Cerebellar cortex (tissue), 1 donor: ENCODE measurements at places on chromosomes 1 and 21.
A peak's percentile ranks its signal among the peaks of the same experiment; 100 is the strongest.

DNA sequence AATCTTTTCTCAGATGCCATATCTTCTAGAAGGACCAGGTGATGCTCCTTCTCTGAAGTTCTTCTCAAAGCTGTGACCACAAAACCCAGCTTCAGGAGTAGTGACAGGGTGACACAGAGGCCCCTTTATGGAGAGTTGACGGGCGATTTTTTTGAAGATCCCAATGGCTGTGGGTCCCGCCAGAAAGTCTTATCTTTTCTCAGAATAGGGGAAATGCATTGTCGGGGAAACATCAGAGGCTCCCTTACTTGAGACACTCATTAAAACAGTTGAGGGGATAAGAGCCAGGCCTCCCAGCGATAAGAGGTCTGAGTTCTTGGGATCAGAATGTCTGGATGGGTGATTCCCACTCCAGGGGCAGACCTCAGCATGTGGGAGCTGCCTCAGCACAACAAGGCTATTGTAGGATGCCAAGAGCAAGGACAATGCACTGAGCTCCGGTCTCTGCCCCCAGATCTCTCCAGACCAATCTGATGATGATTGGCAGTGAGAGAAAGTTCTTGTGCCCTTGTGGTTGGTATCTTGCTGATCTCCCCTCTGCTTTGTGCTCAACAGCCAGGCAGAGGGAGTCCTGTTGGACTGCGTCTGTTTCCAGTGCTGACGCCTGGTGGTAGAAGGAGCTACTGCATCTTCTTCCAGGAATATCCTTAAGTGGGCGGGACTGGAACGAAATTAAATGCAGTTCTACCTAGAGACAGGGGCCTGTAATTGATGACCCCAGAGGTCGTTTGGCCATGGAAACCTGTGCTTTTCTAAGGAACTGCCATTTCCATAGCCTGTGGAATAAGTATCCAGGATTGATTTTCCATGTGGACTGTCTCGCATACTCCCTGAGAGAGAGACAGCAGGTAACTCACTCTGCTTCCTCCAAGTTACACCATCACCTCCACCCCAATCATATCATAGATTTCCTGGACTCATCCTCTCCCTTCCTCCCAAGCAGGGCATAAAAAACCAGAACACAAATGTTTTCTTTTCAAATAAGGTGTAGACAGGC, 6.8 kb upstream of the ACKR1 start:
- peak; percentile 92 for DNase-seq

DNA sequence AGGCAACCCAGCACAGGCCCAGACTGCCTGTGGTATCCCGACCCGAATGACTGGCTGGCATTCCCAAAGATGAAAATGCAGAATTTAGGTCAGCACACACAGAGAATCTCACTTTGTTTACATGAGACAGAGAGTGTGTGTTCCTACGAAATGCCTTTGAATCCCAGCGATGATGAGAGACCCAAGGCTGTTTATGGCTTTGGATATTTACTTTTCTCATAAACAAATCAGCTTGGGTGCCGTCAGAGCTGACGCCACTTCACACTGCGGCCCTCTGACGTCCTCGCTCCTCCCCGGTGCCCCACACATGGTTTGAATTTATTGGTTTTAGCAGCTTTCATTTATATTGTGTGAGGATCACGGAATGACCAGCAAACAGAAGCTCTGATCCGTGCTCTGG, 18.7 kb downstream of the TRABD2B start:
- no peak for DNase-seq

- no peak for DNase-seq
These were observed 421.6 kb upstream of the PBX1 start for GRCh38 chr1:164137273-164137925.

GRCh38 chr21:39208624-39209333, 25.5 kb upstream of the PSMG1 start:
- no peak for DNase-seq

DNA sequence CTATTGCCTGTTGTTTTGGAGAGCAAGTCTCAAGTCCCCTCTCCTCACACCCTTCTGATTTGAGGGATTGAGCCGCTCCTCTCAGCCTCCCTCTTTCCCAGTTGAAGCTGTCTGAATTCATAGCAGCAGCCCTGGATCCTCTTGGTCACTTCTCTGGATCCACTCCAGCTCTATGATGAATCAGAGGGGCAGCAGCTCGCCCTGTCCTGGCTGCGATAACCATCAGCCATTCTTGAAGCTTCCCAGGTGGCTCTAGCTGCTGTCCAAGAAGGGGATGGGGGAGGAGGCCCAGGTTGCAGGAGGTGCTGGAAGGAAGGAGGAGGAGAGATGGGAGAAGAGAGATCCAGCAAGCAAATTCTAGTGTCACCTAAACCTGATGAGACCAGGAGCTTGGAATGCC, 31.3 kb downstream of the WNT4 start:
- DNase-seq, result no peak

- DNase-seq, result no peak
These were observed 29.0 kb downstream of the NME7 start for GRCh38 chr1:169338617-169339016.

GRCh38 chr21:18228060-18228739, 16.4 kb upstream of the CHODL start:
- no peak for DNase-seq

GRCh38 chr1:210061992-210062391, 124.0 kb downstream of the SYT14 start:
- no peak for DNase-seq

DNA sequence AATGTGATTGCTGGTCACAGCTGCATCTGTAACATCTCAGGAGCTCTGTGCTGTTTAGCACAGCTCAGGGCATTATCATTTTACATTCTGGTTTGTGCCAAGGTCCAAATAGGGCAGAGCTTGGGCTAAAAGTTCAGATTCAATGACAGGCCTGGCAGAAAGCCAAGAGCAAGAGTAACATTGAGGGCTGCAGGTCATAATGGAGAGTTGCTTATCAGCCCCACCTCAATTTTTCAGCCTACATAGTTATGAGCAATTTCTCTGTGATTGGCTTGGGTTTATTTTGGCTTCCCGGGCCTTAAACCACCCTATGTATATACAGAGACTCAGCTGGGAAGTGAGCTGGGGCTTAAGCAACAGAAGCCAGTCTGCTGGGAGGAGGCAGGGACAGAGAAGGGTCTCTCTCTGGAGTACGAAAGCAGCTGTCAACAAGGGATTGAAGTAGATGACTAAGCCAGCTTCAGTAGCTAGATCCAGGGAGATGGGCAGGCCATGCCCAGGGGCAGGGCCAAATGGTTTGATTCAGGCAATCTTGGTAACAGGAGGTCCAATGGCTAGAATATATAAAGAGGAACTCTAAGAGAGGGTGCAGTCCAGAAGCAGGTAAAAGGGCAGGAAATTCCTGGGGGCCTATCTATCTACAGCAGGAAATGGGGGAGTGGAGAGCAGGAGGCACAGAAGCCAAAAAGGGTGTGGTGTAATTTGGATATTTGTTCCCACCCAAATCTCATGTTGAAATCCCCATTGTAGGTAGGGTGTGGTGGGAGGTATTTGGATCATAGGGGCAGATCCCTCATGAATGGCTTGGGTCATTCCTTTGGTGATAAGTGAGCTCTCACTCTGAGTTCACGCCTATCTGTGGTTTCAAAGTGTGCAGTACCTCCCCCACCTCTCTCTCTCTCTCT, 49.0 kb downstream of the BRINP2 start:
- DNase-seq, result no peak

- DNase-seq, result no peak
These were observed 55.5 kb upstream of the RASAL2 start for GRCh38 chr1:178038372-178038771.

DNA sequence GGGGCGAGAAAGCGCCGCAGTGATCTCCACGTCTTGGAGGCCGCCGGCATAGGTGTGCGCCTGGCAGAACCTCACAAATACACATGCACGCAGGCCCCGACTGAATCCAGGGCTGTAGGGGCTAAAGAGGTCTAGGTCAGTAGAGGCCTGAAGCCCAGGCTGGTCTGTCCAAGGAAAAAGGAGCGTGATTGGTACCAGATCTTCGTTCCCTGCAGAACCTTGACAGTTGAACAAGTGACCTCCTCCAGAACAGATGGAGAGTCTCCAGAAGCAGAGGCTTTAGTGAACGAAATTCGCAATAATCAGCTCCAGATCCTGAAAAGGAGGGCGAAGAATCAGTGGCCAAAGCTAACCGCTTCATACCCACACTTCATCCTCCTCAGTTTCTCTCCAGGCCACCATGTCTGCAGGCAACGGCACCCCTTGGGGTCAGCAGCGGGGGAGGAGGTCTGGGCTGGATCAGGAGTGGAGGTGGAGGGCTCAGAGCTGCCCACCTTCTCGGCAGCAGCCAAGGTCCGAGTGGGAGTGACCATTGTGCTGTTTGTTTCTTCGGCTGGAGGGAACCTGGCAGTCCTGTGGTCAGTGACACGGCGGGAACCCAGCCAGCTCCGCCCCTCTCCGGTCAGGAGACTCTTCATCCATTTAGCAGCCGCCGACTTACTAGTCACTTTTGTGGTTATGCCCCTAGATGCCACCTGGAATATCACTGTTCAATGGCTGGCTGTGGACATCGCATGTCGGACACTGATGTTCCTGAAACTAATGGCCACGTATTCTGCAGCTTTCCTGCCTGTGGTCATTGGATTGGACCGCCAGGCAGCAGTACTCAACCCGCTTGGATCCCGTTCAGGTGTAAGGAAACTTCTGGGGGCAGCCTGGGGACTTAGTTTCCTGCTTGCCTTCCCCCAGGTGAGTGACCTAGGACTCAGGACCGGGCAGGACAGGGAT, 749 bp upstream of the PEX11B start:
- peak; percentile 76 for DNase-seq

DNA sequence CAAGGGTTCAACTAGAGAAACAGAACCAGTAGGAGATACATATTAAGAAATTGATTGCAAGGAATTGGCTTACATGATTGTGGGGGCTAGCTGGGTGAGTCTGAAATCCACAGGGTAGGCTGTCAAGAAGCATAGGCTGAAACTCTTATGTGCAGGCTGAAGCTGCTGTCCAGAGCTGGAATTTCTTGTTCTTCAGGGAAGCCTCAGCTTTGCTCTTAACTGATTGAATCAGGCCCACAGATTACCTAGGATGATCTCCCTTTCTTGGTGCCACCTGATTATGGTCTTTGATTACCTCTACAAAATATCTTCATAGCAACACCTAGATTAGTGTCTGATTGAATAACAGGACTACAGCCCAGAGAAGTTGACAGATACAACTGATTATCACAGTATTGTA, 22.5 kb upstream of the FRRS1 start:
- no peak for DNase-seq

DNA sequence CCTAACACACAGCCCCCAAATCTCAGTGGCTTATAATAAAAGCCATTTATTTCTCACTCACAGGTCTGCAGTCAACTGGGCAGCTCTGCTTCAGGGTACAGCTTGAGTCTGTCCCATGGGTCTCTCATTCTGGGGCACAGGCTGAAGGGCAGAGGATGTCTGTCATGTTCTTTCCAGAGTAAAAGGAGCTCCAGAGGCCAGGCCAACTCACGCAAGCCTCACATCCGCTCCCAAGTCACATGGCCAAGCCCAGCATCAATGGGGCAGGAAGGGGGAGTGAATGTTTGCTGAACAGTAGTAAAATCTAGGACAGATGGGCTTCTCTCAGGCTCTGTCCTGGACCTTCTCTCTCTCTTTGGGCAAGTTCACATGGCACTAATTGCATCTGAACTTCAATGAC, 7.1 kb upstream of the SSBP3 start:
- DNase-seq, result no peak

- peak; percentile 27 for DNase-seq
These were observed 51.9 kb downstream of the DIPK1A start for GRCh38 chr1:92909321-92909720.

GRCh38 chr1:218164111-218164929, 120.8 kb upstream of the RRP15 start:
- DNase-seq, result no peak

DNA sequence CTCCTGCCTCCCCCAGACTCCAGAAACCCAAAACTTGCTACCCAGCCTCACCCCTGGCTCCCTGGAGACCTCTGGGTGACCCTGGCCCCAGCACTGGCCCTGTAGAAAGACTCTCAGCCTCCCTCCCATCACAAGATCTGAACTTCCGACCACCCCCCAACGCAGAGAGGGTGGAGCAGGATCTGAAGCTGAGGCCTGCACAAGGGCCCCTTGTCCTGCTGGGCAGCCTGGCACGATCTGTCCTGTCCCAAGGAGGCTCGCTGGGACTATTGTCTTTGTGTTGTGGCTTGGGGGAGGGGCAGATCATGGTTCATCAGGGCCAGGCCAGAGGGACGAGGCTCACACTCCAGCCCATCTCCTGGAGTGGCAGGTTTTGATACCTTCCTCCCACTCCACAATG, 20.0 kb downstream of the PHLDA3 start:
- no peak for DNase-seq

DNA sequence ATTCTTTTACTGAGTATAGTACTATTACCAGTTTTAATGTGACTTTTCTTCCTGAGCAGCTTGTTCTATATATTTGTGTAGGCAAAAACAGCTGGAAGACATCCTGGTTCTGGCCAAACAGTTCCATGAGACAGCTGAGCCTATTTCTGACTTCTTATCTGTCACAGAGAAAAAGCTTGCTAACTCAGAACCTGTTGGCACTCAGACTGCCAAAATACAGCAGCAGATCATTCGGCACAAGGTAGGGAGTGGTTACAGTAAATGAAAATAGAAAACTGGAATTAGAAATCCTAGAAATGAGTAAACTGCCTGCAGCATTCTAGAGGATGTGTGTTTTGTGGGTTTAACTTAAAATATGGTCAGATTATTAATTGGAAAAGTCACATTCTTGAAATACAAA, 64.1 kb upstream of the BMP8A start:
- no peak for DNase-seq

DNA sequence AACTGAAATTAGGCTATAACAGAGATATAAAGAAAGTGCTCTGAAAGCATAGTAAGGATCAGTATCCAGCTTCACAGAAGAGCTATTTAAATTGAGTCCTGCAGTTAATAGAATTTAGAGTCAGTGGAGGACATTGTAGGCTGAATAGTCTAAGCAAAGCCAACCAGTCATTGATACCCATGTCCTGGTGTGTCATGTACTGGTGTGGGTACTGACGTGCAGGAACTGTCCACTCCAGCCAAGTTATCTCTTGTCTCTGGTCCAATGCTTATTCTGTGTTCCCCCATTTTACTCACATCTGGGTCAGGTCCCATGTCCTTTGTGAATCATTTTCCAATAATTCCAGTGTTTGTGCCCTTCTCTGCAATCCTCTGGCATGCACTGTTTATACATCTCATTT, 90.0 kb downstream of the MACF1 start:
- DNase-seq, result no peak

DNA sequence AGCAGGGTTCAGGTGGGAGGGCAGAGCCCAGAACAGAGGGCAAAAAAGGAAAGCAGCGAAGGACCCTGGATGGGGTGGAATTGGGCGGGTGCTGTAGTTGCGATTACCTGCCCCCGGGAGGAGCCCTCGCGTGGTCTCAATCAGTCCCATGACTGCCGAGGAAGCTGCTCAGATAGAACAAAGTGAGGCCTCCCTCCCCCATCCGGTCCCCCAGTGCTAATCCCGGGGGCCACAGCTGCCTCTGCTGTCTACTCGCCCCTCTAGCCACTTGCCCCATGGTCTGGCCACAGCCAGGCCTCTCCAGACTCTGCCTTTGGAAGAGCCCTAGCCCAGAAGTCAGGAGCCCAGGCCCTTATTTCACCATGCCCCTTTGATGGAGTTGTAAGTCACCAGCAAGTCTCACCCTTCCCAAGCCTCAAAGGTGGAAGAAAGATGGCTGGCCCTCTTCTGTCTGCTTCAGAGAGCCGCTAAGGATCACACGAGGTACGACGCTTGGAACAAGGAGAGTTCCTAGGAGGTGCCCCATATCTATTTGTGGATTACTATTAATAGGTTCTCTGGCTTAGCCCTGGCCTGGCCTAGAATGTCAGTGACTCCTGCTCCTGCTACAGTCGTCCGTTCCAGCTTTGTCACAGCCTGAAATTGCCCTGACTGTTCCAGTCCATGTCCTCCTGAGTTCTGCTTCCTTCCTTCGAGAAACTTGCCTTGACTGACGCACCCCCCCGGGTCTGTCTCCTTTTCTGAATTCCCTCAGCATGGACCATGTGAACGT, 16.4 kb downstream of the ECHDC2 start:
- DNase-seq, result peak; percentile 59
